ENCODE measurements at places on chromosomes 5 and 9.

- DNase-seq: no peak
Observed at GRCh38 chr5:80919678-80920196, 40.4 kb upstream of the RASGRF2 start.

- no peak for DNase-seq
Observed at GRCh38 chr9:93007529-93008058, 50.9 kb upstream of the SUSD3 start.

GRCh38 chr9:109923471-109923760 lies 143.4 kb downstream of the PALM2AKAP2 start:
- no peak for DNase-seq

- DNase-seq: no peak
Observed at GRCh38 chr5:173355561-173355960, 27.3 kb upstream of the STC2 start.

- no peak for DNase-seq
Observed at GRCh38 chr9:85108746-85109145, 439.2 kb downstream of the NTRK2 start.

DNA sequence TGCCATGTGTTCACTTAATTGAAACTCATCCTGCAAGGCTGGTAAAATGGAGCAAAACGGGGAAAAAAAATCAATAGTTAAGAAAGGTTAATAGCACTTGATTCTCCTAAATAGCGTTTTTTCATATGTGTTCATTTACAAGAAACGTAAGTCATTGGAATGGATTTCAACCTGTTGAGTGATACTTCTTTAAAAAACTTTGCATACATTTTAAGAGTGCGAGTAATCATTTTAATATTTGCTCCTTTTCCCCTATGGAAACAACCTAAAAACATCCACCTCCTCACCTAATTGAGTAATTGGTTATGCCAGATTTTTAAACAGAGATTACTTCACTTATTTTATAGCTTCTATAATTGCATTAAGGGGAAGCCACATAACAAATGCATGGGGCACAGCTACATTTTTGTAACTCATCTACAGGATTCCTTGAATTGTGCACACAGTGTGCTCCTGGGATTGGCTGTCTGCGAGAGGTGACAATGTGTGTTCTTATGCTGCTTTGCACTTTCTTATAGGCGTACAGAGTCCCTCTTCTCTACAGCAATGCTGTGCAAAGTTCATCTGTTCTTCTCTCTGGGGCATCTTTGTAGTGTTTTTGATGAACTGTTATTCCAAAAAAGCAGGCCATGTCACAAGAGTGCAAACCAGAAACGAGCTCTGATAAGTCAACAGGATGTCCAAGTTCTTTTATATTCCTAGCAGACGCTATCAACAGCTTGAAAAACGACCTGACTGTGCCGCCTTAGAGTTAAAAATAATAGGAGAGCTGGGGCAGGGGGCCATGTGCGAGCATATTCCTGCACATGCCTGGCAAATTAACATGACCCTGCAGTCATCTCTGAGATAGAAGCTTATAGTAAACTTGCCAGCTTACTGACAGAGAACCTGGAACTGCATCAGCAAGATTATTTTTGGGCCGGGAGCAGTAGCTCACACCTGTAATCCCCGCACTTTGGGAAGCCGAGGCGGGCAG lies 117.9 kb downstream of the GOLPH3 start:
- DNase-seq: no peak

GRCh38 chr5:115977096-115977495 lies 14.8 kb downstream of the LVRN start:
- no peak for DNase-seq

DNA sequence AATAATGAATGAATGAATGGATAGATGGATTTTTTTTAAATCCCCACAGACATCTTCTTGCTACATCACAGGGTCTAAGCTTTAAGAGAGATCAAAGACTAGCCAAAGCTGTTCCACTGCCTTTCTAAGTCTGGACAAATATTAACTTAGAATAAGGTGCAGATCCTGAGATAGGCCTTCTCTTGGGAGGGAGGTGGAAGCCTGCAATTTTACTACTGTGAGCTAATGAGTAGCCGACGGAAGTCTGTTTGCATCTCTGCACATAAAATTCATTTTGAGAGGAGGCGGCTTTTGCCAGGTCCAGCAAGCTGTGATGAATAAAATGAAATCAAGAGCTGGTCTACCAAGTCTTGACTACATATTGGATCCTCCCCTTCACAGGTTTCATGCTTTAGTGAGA lies 484.9 kb downstream of the TMEM38B start:
- DNase-seq: no peak

DNA sequence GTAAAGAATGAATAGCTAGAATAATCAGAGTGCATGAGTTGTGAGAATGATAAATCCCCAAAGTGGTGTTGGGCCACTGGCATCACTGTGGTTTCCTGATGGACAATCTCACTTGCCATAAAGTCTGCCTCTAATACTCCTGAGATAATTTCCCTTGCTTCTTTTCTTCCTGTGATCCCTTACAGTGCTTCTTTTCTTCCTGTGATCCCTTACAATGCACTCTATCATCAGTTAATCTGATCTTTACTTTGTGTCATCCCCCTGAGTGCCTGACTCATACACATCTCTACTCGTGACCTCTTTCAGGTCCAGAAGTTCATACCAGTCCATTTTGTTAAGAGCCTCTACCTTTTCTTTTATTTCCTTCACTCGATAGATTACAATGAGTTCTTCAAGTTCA lies 418.3 kb downstream of the HCN1 start:
- no peak for DNase-seq

- DNase-seq: peak; percentile 53
Observed at GRCh38 chr9:4366591-4367330, 66.9 kb upstream of the GLIS3 start.

- DNase-seq: no peak
Observed at GRCh38 chr5:17817990-17818389, 183.7 kb downstream of the TAF11L14 start.

- no peak for DNase-seq
Observed at GRCh38 chr5:149679876-149680809, 50.0 kb upstream of the PPARGC1B start.

DNA sequence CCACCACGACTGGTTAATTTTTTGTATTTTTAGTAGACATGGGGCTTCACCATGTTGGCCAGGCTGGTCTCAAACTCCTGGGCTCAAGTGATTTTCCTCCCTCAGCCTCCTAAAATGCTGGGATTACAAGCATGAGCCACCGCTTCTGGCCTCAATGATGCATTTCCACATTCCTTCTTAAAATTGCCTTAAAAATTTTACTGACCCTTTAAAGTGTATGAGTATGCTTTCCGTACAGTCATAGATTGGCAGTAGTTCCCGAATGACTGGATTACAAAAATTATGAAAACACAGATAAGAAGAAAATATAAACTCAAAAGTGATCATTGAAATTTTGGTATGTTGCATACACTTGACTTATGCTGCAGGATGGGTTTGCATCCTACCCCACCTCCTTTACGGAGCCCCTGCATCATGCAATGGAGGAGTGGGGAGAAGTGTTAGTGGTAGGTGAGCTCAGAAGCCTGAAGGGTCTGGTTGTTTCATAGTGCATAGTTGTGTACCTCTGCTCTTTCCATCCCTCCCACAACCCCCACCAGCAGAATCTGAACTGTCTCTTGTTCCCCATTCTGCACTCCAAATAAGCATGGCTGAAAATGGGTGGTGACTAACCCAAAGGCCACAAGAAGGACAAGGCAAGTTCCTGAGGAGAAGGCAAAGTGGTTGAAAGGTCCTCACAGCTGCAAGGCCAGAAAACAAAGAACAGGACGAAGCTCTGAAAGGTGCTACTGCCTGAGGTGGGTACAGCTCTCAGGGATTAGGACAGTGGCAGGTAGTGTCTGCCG lies 26.8 kb downstream of the ANKRD55 start:
- DNase-seq: no peak

DNA sequence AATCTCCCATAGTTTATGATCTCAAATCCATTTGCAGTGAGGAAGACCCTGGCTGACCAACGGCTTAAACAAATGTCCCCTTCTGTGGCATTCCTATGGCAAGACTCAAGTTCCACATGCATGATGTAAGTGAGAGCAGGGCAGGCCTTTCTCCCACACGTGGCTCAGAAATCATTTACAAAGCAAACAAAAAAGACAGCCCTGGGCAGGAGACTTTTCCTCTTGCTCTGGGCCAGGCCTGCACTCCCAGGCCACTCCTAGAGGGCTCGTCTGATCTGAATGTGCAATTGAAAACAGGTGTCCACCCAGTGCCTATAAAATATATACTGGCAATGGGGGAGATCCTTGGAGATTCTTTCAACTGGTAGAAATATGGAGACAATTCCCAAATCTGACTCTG lies 123.1 kb downstream of the DMRT2 start:
- no peak for DNase-seq

GRCh38 chr5:635306-636055 lies 23.3 kb downstream of the CEP72 start:
- no peak for DNase-seq

DNA sequence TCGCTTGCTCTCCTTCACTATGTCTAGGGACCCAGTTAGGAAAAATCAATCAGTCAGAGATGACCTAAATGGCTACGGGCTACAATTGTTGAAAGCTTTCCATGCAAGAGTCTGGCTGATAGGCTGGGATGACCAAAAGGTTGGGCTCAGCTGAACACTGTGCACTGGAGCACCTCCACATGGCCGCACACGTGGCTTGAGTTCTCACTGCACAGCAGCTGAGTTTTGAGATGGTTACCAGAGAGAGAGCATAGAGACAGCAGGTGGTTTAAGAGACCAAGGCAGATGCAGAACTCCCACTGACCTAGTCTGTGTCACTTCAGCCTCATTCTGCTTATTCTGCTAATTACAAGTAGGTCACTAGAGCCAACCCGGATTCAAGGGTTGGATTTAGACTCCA lies 2354.8 kb upstream of the C9orf72 start:
- no peak for DNase-seq

- DNase-seq: no peak
Observed at GRCh38 chr5:1804001-1804690, 2.9 kb downstream of the NDUFS6 start.

- no peak for DNase-seq
Observed at GRCh38 chr5:145682197-145682899, 152.8 kb downstream of the PRELID2 start.

All from KBM-7 (cell line).